ENCODE measurements at places on chromosomes 7 and 10.

DNA sequence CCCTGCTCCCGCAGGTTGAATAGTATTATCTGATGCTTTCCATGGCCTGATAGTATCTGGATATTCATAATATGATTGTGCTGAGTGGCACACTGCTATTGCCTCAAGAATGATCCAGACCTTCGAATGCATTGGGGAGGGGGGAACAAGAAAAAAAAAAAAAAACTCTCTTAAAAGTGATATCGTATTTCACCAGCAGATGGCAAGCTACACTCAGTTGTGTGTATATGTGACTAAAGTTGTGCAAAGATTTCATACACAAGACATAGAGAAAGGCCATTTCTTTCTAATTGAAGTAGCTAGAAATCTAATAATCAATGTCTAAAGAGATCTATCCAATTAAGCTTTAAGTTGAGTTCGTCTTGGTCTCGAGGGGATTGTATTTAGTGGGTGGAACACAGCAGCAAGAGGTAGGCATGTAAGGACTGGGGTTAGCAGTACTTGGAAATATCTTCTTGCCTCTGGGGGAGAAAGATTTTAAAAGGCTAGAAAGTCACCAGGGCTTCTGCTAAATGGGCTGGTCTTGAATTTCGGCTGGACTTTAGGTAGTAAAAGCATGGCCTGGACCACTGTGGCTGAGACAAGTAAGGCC is 15.3 kb downstream of the SFRP4 start:
- DNase-seq: no peak

DNA sequence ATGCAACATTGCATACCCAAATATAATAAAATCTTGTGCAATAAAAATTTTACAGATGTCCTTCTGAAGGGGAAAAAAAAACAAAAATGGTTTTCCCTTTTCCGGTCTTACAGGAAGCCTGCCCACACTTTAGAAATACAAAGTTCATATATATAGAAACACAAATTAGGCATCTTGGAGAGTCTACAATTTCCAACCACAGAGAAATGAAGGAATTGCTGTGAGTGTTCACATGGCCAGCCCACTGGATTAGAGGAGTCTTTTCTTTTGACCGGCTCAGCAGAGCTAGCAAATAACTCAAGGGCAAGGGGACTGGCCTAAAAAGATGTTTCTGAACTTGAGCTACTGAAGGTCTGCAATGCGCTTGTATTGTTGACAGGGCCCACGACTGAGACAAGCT is 92.4 kb downstream of the GLI3 start:
- no peak for DNase-seq

DNA sequence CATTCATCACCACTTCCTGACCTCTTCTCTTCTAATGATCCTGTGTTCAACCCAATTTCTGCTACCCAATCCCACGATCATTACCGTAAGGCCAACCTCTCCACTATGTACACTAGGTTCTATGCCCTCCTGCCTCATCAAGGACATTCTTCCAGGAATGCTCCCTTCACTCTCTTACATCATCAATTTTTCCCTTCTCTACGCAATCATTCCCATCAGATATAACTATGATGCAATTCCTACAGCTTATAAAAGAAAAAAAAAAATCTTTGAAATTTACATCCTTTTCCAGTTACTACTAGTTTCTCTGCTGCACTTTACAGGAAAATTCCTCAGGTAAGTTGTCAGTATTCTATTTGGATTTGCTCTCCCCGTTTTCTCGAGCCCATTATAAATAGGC is 30.8 kb upstream of the GPR22 start:
- no peak for DNase-seq

DNA sequence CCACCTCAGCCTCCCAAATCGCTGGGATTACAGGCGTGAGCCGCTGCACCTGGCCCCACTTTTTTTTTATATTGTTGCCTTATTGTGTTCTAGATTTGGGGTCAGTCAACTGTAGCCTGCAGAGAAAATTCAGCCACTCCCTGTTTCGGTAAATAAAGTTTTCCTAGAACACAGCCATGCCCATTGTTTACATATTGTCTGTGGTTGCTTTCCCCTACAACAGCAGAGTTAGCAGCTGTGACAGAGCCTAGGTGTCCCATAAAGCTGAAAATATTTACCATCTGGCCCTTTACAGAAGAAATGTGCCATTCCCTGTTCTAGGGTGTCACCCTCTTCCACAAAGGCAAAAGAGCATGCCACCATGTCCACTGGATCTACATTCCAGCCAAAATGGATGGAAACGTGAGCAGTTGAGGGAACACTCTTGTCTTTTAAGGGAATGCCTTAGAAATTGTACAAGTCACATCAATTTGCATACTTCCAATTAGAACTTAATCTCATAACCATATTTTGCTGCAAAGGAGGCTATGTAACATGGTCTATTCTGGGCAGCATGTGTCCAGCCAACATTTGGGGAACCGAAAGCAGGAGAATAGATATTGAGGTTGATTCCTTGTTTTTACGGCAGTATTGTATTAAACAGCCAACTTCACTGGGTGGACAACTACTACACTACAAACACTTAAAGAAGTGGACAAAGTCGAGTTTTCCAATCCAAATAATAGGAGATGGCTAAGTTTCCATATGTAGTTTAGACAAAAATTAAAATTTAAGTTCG is 11.0 kb upstream of the BLVRA start:
- DNase-seq: no peak

- no peak for DNase-seq
These were observed 26.2 kb upstream of the TCERG1L start for GRCh38 chr10:131337741-131338140.

DNA sequence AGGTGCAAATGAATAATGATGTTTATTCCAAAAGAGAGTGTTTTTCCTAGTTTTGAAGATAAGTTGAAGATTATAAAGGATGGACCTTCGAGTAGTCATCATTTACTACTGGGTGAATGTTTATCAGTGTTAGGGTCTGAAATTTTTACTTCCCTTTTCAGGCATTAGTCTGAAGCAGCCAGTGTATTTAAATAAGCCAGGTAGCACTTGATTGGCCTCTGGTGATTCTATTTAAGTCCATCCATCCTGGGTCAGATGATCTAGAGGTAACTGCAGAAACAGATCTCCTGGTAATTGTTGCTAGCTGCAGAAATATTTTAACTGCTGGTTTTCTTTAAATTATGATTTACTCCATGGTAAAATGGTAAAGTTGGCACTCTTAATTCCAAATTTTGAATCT is 34.1 kb upstream of the AGR2 start:
- DNase-seq: no peak

- DNase-seq: no peak
These were observed 15.2 kb downstream of the CACNA2D1 start for GRCh38 chr7:82428186-82428961.

DNA sequence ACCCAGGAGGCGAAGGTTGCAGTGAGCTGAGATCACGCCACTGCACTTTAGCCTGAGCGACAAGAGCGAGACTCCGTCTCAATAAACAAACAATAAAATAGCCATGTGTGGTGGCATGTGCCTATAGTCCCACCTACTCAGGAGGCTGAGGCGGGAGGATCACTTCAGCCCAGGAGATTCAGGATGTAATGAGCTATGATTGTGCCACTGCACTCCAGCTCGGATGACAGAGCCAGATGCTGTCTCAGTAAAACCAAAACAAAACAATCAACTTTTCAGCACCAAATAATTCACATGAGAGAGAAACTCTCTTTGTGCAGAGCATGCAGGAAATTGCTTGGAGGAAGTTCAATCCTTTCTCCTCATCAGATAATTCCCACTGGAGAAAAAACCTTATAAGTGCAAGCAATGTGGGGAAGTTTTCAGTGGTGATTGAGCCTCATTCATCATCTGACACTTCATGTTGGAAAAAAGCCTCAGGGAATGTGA is 13.4 kb upstream of the FIS1 start:
- DNase-seq: no peak

- DNase-seq: no peak
These were observed 12.4 kb downstream of the RBP3 start for GRCh38 chr10:47360419-47361040.

GRCh38 chr10:100817268-100817839 is 72.0 kb downstream of the PAX2 start:
- DNase-seq: no peak

DNA sequence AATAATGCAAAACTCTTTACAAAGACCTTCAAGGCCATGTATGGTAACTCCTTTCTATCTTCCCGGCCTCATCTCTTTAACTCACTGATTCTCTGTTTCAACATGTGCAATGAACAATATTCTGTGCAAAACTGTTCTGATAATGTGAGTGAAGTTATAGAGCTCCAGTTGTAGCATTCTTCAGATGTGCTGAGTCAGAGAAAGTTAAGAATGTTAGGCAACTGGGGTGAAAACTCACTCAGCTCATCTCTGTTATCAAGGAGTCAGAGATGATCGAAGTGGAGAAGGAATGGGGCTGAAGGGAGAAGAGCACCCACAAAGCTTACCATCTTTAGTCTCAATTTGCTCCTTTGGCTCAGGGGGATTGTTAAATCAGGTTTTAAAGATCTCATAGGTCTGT is 344.7 kb upstream of the NPSR1 start:
- DNase-seq: no peak

GRCh38 chr10:66862687-66863258 is 63.1 kb upstream of the LRRTM3 start:
- DNase-seq: no peak

GRCh38 chr7:50272808-50273207 is 31.7 kb upstream of the IKZF1 start:
- no peak for DNase-seq

DNA sequence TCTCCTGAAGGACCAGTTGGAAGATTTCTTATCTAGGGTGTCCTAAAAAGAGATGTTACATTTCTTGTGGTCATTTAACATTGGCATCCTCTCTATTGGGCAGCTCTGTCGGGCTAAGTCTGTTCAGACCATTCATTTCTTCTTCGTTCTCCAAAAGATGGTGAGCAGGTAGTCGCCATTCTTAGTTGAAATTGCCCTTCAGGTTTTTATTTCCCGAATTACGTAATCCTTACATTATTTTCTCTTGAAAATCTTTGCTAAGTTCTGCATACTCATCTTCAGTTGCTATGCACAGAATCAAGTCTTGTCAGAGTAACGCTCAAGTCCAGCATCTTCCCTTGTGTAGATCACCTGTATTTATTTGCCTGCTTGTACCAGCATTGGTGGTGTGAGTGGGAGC is 53.6 kb downstream of the DAGLB start:
- no peak for DNase-seq

DNA sequence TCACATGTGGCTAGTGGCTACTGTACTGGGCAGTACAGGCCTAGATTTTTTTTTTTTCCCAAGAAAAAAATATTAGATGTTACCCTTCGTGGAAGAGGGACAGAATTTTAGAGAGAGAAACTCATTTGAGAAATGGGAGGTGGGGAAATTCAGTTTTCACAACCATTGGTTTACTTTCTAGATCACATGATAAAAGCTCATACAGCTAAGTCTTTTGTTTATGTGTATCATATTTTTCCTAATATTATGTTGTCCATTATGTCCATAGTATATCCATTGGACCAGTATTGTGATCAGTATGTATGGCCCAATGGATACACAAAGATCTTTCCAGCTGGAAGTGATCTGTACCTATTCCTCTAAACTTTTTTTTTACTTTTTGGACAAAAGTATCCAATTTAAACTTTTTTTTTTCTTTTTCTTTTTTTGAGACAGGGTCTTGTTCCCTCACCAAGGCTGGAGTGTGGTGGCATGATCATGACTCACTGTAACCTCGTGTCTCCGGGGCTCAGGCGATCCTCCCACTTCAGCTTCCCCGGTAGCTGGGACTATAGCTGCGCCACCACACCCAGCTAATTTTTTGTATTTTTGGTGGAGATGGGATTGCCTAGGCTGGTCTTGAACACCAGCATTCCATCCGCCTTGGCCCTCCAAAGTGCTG is 4.1 kb downstream of the CALU start:
- DNase-seq: no peak

DNA sequence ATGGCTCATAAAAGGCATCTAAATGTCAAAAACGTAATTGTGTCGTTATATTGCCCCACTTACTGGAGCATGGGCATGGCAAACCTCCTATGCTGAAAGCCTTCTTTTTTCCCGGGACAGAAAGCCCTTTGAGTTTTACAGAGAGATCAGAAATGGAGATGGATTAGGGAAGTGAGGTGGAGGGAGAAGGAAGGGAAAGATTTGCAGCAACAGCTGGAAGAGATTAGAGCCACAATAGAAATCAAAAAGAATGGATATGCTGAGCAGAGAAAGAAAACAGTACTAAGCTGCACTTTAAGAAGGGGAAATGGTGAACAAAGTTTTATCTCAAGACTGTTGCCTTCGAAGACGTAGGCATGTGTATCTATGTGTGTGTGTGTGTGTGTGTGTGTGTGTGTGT is 97.2 kb upstream of the PCGF5 start:
- no peak for DNase-seq

GRCh38 chr7:77425101-77426051 is 9.2 kb upstream of the GSAP start:
- no peak for DNase-seq

DNA sequence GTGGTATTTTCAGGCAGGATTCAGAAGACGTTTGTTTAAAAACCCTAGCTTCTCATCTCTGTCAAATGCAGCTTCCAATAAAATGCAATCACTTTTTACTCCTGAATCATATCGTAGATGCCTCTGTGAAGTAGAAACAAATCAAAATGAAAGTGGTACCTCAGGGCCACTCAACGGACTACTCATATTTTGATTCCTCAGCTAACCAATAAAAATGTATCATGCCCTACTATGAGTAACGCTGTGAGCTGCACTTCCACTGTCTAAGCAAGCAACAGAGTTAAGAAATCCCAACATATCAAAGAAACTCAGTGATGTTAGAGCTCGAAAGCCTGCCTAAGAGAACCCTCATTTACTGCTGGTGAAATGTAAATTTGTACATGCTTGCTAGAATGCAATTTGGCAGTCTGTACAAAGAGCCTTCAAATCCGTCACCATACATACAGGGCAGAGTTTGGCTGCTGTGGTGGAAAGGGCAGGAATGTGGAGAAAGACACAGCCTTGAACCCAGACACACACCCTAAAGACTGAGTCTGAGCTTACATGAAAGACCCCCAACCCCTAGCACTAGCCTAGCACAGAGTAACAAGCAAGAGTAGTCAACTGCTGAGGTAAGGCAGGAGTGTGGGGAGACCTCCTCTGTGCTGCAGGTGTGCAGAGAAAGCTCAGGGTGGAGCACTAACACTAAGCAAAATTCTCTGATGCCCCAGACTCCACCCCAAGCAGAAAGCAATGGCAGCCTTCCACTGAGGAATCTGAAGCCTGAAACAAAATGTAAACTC is 151.5 kb downstream of the ANK3 start:
- DNase-seq: peak; percentile 30

GRCh38 chr10:108166401-108166800 is 1001.9 kb upstream of the SORCS1 start:
- DNase-seq: no peak

DNA sequence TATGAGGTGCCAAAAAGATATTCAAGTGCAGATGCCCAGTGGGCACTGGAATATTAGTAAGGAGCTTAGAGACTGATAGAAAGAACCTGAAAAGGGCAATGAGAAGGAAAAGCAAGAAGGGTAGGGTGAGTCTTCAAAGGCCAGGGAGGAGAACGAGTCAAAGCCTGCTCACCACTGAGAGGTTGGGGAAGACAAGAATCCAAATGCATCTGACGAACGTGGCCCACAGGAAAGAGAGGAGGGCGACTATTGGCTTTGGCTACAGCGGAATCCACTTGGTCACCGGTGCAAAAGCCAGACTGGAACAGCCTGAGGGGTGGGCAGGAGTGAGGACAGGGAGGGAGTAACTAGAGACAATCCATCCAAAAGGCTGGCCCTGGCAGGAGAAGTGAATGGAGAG is 216.7 kb upstream of the KLF14 start:
- DNase-seq: no peak

GRCh38 chr10:44516891-44517290 is 132.0 kb upstream of the CXCL12 start:
- no peak for DNase-seq
